Tibial nerve (tissue), 4 donors: ENCODE measurements at places on chromosomes 11 and 22.
A peak's percentile ranks its signal among the peaks of the same experiment; 100 is the strongest.

GRCh38 chr11:36212564-36213392, 76.4 kb downstream of the COMMD9 start:
- no peak for DNase-seq

- no peak for DNase-seq
These were observed 34.1 kb upstream of the CALCA start for GRCh38 chr11:15006139-15006759.

- no peak for DNase-seq
These were observed 172.0 kb downstream of the CNTN5 start for GRCh38 chr11:99192716-99193115.

DNA sequence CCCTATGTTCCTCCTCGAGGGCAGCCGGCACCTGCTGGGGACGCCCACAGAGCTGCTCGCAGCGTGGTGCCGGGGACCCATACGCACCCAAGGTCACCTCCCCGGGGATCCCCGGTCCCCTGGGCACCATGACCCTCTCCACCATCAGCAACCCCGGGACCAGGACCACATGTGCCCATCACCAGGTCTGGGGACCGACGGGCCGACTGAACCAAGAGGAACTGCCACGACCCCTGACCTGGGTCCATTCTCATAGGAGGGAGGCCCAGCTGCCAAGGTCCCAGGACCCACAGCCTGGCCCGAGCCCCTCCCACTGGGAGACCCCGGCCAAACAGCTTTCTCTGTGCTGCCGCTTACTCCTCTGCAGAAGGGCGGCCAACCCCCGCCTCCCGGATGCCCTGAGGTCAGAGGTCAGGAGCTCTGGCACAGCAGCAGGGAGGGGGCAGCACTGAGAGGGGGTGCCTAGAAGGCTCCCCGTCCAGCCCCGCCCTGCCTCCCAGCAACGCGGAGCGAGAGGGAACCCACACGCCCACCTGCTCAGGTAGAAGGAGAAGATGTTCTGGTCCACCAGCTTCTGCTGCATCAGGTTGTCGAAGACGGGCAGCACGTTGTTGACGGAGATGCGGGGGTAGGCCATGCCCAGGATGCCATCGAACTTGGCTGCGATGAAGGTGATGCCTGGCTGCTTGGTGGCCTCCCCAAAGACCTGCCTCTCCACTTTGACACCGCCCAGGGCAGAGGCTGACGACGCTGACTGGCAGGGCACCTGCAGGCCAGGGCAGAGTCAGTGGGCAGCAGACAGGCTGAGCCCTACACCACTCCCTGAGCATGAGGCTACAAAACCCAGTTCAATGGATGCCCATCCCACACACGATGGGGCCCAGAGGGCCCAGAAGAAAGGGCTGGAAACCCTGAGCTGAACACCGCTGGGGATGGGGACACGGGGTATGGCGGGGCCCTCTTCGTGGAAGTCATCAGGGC, 6.6 kb downstream of the CTSD start:
- no peak for DNase-seq

- DNase-seq = no peak
These were observed 67.7 kb downstream of the PHF21B start for GRCh38 chr22:44942056-44942455.

GRCh38 chr11:131624531-131624930, 254.1 kb downstream of the NTM start:
- DNase-seq = no peak

- no peak for DNase-seq
These were observed 192.1 kb downstream of the MN1 start for GRCh38 chr22:27609451-27609888.

DNA sequence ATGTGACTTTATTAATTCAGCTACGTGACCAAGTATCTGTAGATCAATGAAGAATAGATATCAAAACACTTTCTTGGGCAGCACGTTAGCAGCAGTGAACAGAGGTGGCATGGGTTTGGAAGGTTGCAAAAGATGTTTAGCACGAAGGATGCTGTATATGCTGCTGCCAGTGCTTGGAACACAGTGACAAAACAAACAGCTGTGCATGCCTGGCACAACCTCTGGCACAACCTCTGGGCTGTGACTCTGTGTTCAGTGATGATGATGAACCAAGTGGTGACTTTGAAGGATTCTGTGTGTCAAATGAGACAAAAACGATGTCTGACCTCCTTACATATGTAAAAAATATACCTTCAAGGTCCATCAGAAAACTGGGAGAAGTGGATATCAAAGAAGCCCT, 104.7 kb downstream of the TBC1D22A start:
- DNase-seq = no peak

DNA sequence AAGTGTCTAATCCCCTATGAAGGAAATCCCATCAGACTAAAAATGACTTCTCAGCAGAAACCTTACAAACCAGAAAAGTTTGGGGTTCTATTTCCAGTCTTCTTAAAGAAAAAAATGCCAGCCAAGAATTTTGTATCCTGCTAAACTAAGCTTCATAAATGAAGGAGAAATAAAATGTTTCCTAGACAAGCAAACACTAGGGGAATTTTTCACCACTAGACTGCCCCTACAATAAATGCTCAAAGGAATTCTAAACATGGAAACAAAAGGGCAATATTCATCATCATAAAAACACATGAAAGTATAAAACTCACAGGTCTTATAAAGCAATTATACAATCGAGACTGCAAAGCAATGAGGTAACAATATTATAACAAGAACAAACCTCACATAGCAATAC, 124.3 kb downstream of the PLEKHA7 start:
- no peak for DNase-seq

DNA sequence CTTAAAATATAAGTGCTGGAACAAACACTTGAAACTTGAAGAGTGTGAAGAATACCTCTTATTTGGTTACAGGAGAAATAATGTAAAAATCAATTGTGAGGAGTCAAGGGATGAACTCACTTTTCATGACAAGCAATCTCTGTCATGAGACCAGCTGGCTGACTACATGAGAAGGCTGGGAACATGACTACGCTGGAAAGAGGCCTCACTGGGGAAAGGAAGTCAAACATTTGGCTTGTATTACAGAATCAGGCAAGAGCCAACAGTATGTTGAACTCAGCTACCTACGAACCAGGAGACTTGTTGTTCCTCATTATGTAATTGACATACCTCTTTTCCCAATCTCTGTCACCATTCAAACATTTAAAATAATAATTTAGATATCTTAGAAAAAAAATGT, 14.4 kb downstream of the DCDC1 start:
- DNase-seq = no peak

GRCh38 chr11:12108875-12109453, 1.4 kb upstream of the MICAL2 start:
- DNase-seq = no peak

- DNase-seq = peak; percentile 29
These were observed 53.2 kb upstream of the CRTAM start for GRCh38 chr11:122785031-122785541.

- peak; percentile 90 for DNase-seq
These were observed 9.5 kb upstream of the CBX6 start for GRCh38 chr22:38881464-38881871.

DNA sequence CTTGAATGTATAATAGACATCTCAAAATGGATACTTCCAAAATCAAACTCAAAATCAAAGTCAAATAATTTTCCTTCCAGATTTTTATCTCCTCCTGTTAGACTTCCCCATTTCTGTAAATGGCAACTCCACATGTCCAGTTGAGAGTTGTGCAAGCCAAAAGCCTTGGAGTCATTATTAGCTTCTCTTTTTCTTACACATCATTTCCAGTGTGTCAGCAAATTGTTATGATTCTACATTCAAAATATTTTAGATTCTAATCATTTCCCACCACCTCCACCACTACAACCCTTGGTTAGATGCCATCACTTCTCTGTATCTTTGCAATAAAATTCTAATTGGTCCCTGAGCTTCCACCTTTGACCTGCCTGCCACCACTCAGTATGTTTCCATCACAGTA, 155.7 kb downstream of the CNTN5 start:
- no peak for DNase-seq

- DNase-seq = no peak
These were observed 48.9 kb downstream of the NARS2 start for GRCh38 chr11:78525720-78526119.

DNA sequence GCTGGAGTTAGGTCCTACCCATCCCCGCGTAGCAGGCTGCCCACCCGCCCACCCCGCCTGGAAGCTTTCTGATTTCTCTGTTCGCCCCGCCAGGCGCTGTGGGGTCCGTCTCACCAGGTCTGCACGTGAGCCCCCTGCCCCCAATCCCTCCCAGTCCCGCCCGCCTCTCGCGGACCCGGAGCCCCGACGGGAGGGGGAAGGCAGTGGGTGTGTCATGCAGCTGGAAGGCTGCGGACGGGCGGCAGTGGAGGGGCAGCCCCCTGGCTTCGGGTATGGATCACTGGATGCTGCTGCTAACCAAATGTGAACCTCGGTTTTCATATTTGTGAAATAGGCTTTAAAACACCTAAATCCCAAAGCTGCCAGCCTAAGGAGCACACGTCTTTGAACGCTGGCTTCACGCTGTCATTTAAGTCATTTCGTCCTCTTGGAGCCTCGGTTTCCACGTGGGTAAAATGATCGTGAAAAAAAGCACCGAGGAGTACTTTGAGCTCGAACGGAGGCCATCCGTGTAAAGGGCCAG, 568 bp upstream of the BIK start:
- DNase-seq = no peak

DNA sequence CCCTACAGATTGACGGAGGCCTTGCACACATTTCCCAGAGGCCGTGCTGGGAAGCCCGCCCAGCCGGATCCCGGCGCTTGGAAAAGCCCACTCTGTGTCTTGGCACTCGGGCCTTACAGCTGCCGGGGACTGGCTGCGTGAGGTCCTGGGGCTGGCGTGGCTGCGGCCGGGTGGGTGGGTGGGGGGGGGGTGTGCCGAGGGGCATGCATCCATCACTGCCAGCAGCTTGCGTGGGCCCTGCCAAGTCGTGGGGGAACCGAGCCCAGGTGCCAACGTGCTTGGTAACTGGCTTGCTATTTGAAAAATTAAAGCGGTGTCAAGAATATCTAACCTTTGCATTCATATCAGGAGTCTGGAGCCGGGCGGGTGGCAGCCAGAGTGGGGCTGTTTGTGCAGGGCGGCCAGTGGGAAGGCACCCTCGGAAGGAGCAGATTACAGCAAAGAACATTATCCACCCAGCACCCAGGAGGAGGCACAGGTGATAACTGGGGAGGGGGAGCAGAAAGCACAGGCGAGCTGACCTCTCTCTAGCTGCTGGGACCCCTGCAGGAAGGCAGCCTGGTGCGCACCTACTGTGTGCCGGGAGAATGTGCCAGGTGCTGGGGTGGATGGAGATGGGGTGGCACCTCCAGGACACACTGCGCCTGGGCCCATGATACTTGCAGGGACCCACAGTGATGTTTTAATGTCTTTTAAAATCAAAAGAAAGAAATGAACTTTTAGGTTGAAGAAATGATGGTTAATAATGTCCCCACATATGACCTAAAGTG, 28.5 kb upstream of the SMIM38 start:
- no peak for DNase-seq

DNA sequence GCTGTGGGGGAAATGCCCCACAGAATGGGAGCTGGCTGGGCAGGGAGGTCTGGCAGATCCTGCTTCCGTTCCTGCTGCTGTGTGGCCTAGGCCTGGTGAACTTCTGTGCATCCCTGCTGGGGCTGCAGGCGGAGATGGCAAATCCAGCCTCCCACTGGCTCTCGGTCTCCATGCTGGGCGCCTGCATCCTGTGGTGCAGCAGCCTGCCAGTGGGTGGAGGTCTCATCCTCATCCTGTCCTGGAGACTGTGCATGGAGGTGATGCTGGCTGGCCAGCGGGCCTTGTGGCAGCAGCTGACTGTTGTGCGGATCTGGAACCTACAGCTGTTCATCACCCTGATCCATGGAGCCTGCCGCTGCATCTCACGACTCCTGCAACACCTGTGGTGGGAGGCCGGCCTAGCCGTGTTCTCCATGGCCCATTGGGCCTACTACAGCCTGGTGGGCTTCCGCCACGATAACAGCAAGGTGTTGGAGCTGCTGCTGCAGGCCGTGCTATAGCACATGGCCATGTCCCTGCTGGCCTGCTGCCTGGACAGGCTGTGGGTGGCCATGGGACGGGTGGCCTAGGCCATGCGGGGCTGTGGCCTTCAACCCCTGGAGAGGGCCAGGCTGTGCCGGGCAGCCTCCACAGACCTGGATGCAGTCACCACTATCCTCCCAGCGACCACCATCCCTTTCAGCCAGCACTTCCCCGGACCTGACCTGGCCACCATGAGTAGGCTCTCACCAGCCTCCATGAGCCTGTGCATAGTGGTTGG, 8.8 kb upstream of the RPL3 start:
- no peak for DNase-seq

- no peak for DNase-seq
These were observed 48.6 kb upstream of the UCP3 start for GRCh38 chr11:74057249-74058151.

- no peak for DNase-seq
These were observed 679.9 kb upstream of the CCDC179 start for GRCh38 chr11:23540101-23540561.

DNA sequence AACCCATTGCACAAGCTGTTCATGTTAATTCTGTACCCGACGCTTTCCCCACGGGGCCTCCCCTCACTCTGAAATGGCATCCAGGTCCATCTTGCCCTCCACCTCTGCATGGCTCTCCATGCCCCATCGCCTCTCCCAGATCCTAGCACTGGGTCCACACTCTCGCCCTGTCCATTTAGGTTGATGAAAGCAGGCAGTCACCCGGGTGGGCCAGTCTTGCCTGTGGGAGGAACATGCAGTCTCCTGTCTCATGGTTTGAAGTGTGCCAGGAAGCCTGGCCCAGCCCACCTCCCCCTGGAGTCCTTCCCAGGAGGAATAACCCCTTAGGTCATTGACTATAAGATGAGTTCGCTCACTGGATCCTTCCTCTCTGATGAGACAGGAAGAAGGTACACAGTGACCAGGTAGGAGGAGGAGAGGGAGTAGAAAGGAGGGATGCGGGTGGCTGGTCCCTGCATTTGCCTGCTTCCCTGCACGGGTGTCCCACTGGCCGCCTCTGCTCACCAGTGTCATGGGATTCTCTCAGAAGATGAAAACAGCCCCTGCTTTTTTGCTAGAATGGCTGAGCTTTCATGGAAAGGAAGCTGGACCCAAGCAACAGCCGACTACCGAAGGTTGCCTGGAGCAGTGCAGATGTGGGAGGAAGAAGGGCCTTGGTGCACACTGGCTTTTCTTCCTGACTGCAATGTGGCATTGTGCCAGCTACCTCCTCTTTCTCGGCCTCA, 6.8 kb downstream of the TMEM121B start:
- no peak for DNase-seq

DNA sequence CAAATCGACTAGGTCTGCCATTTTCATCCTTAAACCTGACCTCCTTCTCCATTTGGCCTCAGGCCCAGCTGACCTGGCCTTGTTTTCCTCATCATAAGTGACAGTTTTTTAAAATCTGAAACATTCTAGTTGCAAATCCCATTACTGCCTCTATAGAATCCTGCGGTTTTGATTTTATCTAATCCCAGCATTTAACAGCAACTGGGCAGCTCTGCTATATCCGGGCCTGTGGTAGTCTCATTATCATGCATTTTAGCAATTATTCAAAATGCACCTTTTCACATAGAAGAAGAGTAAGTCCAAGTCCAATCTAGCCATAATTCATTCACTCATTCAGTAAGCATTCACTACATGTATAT, 28.6 kb upstream of the BIRC3 start:
- DNase-seq = no peak
